ENCODE measurements at places on chromosomes 4 and X.

DNA sequence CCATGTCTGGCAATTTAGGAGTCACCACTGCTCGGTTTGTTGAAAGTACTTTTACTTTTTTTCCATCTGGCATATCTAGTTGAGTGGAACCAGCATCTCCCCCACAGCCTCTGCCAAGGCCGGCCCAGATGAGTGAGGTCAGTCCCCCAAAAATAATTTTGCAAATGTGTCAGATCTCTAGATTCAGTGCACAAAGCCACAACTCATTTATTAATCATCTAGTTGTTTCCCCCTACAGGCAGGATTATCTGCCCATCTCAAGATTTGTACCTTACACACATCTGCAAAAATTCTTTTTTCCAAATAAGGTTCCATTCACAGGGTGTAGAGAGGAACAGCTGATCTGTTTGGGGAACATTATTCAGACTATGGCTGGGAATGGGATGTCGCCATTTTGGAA, 174.0 kb upstream of the MXRA5 start:
- DNase-seq: no peak

GRCh38 chr4:1693131-1693896, 9.2 kb upstream of the FAM53A start:
- DNase-seq: peak; percentile 59

GRCh38 chr4:75904076-75904475, 1.8 kb upstream of the PPEF2 start:
- no peak for DNase-seq

DNA sequence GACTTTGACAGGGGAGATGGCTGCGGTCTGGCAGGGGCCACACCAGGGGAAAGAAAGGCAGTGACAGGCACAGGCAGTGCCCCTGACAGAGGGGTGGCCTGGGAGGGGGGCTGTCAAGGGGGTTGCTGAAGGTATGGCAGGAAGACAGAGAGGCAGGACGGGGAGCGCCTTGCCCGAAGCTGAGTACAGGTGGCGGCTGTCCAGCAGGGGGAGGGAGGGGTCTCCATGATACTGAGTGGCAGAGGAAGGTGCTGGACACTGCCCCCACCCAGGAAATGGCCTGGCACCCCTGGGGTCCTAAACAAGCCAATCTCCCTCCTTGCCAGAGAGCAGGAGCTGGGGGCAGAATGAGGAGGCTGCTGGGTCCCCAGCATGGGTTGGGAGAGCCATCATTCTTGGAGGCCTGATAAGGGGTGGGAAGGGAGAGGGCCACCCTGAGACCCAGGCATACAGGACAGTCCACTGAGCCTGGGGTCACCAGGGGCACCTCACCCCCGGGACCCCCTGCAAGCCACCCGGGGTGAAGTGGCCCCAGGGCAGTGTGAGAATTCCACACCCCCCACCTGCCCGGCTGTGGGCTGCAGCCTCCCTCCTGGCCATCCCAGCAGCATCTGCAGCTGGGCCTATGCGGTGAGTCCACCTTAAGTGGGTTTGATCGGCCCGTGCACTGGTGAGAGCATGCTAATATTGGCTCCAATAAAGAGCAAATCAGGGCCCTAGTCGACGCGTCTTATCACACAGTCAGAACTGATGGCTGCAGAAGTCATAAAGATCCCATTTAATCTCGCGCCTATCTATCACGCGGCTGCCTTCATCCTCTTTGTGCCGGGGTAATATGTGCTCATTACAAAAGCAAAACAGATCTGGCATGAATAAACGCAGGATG, 108.5 kb downstream of the FAM53A start:
- DNase-seq: no peak

GRCh38 chrX:16827225-16827624, 41.0 kb downstream of the TXLNG start:
- DNase-seq: no peak

DNA sequence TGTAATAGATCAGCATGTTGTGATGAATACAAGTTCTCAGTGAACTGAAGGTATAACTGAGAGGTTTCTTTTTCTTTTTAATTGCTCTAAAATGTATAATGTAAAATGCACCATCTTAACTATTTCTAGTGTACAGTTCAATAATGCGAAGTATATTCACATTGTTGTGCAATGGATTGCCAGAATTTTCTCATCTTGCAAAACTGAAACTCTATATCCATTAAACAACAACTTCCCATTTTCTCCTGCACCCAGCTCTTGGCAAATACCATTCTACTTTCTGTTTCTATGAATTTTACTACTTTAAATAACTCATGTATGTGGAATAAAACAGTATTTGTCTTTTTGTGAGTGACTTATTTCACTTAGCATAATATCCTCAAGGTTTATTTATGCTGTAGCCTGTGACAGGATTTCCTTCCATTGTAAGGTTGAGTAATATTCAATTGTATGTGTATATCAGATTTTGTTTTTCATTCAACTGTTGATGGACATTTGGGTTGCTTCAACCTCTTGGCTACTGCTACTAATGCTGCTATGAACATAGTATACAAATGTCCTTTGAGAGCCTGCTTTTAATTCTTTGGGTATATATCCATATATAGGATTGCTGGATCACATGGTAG, 53.5 kb upstream of the NPFFR2 start:
- no peak for DNase-seq

DNA sequence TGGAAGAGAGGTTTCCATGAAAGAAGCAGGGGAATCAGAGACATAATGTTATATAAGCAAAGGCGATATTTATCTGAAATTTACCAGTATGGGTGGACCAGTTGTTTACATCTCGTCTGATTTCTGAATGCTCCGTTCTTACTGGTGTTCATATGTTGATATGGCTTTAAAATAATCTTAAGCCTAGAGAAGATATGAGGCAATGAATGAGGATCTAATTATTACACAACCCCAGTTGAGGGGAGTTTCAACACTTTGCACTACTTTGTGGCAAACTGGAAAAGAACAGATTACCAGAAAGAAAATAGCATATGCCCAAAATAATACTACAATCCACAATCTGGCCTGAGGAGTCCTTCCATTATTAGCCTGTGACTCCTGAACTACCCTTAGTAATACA, 263.3 kb upstream of the MAGEB2 start:
- DNase-seq: no peak

DNA sequence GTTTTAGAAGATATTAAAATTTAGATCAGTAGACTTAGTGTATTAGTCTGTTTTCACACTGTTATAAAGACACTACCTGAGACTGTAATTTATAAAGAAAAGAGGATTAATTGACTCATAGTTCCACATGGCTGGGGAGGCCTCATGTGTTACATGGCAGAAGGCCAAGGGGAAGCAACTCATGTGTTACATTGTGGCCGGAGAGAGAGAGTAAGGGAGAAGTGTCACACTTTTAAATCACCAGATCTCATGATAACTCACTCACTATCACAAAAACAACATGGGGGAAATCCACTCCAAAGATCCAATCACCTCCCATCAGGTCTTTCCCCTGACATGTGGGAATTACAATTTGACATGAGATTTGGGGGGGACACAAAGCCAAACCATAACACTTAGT, 1159.7 kb upstream of the PCDH7 start:
- no peak for DNase-seq

- DNase-seq: no peak
Measured at GRCh38 chr4:182141061-182141460, 102.1 kb upstream of the TENM3 start.

DNA sequence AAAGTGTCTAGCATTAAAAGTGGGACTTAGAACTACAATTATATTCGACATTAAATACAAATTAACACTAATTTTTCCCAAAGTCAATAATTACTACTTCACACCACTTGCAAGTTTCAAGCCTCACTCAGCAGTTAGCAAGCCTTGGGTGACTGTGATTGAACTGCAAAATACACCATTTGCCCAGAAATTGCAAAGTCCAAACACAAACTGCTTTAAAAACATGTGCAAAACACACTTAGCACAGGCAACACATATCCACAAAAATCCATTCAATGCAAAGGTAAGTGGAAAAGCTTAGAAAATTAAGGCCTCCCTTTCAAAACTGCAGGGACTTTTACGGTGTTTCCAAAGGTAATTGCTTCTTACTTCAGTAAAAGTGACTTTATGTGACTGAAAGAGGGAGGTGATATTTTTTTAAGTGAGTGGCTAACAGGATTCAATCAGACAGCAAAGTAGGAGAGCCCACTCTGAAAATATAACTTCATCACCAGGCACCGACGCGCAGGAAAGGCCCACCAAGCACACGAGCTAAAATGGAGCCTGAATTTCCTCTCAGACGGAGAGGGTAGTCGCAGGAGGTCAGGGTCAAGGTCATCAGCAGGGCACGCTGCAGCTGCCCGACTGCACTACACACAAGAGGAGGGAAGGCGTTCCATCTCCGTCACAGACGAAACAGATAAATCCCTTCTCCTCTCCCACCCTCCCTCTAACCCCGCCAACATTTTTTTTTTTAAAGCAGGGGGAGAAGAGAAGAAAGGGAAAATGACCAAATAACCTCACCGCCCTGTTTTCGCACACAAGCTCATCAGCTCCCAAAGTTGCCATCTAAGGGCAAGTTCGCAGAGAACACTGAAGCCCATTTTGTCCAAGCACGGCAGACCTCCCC, 3.1 kb downstream of the ZNF827 start:
- no peak for DNase-seq

DNA sequence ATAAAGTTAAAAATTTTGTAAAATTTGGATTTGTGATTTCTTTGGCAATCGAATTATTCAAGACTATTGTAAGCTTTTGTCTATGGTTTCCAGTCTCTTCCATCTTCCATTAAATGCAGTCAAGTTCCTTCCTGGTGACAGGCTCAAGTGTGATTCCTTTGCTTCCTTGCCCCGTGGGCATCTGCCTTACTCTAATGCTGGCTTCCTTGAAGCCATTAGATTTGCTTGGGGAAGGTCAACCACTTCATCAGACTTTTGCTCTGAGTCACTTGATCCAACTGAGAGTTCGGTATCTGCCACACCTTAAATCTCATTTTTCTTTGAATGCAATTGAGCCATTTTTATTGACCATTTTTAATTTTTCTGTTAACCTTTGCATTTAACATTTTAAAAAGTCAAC, 648.8 kb downstream of the SPOCK3 start:
- DNase-seq: no peak

- no peak for DNase-seq
Measured at GRCh38 chr4:37985730-37986275, 25.6 kb downstream of the PTTG2 start.

GRCh38 chrX:110684653-110685052, 111.0 kb downstream of the CHRDL1 start:
- no peak for DNase-seq

- no peak for DNase-seq
Measured at GRCh38 chrX:139554376-139554775, 23.8 kb downstream of the F9 start.

DNA sequence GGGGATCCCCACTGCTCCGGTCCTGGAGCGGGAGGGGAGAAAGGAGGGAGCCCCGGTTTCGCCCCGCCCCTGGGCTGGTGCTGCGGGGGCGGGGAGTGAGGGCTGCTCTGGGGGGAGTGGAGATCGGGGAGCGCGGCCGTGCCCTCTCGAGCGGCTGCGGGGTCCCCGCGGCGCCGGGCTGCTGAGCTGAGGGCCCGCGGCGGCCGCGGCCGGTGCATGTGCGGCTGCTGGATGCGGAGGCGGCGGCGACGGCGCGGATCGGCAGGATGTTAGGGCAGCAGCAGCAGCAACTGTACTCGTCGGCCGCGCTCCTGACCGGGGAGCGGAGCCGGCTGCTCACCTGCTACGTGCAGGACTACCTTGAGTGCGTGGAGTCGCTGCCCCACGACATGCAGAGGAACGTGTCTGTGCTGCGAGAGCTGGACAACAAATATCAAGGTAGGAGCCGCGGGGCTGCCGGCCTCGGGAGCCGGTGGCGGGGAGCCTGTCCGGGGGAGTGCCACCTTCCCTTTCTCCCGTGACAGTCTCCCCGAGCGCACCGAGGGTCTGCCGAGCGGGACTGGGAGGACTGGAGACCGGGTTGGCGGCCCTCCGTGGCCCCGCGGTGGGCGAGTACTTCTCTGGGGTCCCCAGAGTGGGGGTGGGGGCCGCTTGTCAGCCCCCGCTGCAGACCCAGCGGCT, at the start of gene ING2:
TSS of gene ING2 (plus strand) at position 129 of the 681 bp plus-strand sequence. CDS start at position 267, 138 bp downstream.
- DNase-seq: no peak

DNA sequence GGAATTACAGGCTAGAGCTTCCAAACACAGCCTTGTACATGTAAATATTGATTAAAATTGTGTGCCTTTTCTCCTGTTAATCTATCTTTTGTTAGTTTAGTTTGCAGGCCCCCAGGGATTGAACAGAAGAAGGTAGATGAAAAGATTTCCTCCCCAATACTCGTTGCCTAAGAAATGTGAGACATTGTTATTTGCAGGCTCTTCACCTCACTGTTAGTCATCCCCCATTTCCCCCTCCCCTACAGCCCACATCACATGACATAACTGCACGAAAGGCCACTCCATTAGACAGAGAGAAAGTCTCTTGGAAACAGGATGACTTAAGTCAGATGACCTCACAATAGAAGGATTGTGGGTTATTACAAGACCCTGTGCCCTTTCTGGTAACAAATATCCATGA, 13.3 kb upstream of the MID1 start:
- no peak for DNase-seq

GRCh38 chr4:110869114-110869513, 246.2 kb upstream of the PITX2 start:
- no peak for DNase-seq

DNA sequence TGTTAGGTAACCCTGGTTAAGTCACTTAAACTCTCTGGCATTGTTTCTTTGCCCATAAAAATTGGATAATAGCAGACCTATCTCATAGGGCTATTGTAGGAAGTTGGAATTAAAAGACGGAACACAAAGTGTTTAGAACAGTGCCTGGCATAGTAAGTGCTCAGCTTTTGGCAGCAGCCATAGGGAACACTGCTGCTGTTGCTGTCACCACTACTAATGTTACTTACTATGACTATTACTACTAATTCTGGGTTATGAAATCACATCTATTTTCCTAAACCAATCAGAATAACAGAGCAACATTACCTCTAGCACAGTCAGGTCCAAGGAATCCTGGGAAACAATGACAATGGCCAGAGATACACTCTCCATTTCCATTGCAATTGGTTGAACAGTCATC, 300.0 kb downstream of the SH2D1A start:
- no peak for DNase-seq

DNA sequence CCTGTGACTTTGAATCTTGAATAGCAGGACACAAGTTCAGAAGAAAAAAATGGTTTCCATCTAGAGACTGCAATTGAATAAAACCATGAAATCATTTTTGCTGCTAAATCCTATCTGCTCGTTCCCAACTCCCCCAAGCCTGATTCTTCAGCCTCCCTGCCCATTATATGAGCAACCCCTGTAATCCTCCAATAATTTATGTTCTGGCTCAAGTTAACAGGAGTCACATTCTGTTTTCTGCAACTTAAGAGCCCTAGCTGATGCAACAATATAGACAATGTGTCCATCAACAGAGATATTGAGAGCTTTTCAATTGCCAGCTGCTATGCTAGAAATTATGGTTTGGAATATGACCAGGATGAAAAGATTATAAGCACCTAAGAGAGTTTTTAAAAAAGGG, 84.1 kb downstream of the LDB2 start:
- DNase-seq: no peak

DNA sequence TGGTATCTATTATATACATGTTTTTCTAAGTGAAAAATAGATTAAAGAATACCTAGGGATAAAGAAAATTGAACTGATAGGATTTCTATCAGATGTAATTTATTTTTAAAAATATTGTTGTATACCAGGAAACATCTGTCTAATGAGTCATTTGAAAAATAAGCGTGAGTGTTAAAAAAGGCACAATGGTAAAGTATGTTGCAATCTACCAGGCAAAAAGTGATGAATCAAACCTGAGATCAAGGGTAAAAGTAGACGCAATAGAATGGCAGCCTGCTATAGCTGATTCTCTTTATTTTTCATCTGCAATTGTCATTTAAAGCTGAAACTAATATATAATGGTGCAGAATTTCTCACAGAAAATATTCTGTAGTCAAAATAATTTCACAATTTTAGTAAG, 1119.6 kb downstream of the PCDH18 start:
- no peak for DNase-seq

GRCh38 chr4:113990886-113991285, 11.4 kb upstream of the ARSJ start:
- DNase-seq: no peak
